Thymus (tissue), 14 donors: ENCODE measurements at places on chromosomes 7 and 10. TPM values are rescaled to one million over a fixed set of nuclear protein-coding genes. Genes with fewer than 3 reads are reported as not detected.

Gene FAM25C
- polyA plus RNA-seq: not detected

Gene C7orf57
- 0.18 TPM for polyA plus RNA-seq

Gene ASZ1
- polyA plus RNA-seq: 0.09 TPM

Gene PRSS2
- 23.1 TPM for polyA plus RNA-seq

Gene RGR
- 0.18 TPM for polyA plus RNA-seq

Gene GATA3
- polyA plus RNA-seq: 17.5 TPM

Gene HTR5A
- polyA plus RNA-seq: 2.6 TPM

Gene NME8
- 2.8 TPM for polyA plus RNA-seq

Gene GIMAP4
- polyA plus RNA-seq: 40.9 TPM

Gene IQUB
- polyA plus RNA-seq: 0.32 TPM

Gene HDAC9
- polyA plus RNA-seq: 4.8 TPM

Gene PVRIG
- 30.7 TPM for polyA plus RNA-seq

Gene CTTNBP2
- polyA plus RNA-seq: 0.82 TPM

Gene ZNF736
- polyA plus RNA-seq: 8.0 TPM

Gene SFR1
- 16.5 TPM for polyA plus RNA-seq

Gene PILRB
- 128 TPM for polyA plus RNA-seq

Gene CRPPA
- polyA plus RNA-seq: 0.32 TPM

Gene LAMB1
- polyA plus RNA-seq: 251 TPM

Gene CYP3A5
- 20.8 TPM for polyA plus RNA-seq

Gene NANOS1
- 3.2 TPM for polyA plus RNA-seq

Gene GBF1
- 11.1 TPM for polyA plus RNA-seq

Gene PTF1A
- 0.16 TPM for polyA plus RNA-seq

Gene PKD2L1
- polyA plus RNA-seq: 6.1 TPM

Gene HMX2
- polyA plus RNA-seq: 0.25 TPM

Gene AOC1
- 3.5 TPM for polyA plus RNA-seq

Gene GPR158
- 0.02 TPM for polyA plus RNA-seq

Gene ERV3-1
- 7.7 TPM for polyA plus RNA-seq

Gene MASTL
- polyA plus RNA-seq: 10.2 TPM

Gene LRRN3
- 5.4 TPM for polyA plus RNA-seq

Gene C10orf67
- 0.16 TPM for polyA plus RNA-seq

Gene IL15RA
- polyA plus RNA-seq: 12.0 TPM

Gene TLX1
- polyA plus RNA-seq: 0.27 TPM

Gene NFE2L3
- 12.0 TPM for polyA plus RNA-seq

Gene GNGT1
- polyA plus RNA-seq: 3.3 TPM

Gene ARHGEF5
- polyA plus RNA-seq: 5.6 TPM

Gene ADAM22
- polyA plus RNA-seq: 0.96 TPM

Gene CNPY1
- polyA plus RNA-seq: 0.05 TPM

Gene SPDYE9
- polyA plus RNA-seq: 0.07 TPM

Gene KCND2
- 0.11 TPM for polyA plus RNA-seq

Gene HOXA3
- 5.5 TPM for polyA plus RNA-seq

Gene PILRA
- 12.2 TPM for polyA plus RNA-seq

Gene MEOX2
- 3.4 TPM for polyA plus RNA-seq

Gene TCAF2
- polyA plus RNA-seq: 3.3 TPM

Gene BLOC1S2
- polyA plus RNA-seq: 114 TPM

Gene COL17A1
- 268 TPM for polyA plus RNA-seq

Gene SYT15B
- 0.55 TPM for polyA plus RNA-seq

Gene RAMP3
- polyA plus RNA-seq: 23.8 TPM

Gene PCGF5
- polyA plus RNA-seq: 29.9 TPM

Gene MTURN
- polyA plus RNA-seq: 18.9 TPM

Gene ADIRF
- polyA plus RNA-seq: 196 TPM

Gene AKR1B15
- 2.0 TPM for polyA plus RNA-seq
